ENCODE measurements at places on chromosomes 7 and 10. TPM values are rescaled to one million over a fixed set of nuclear protein-coding genes. Genes with fewer than 3 reads are reported as not detected.

DNA sequence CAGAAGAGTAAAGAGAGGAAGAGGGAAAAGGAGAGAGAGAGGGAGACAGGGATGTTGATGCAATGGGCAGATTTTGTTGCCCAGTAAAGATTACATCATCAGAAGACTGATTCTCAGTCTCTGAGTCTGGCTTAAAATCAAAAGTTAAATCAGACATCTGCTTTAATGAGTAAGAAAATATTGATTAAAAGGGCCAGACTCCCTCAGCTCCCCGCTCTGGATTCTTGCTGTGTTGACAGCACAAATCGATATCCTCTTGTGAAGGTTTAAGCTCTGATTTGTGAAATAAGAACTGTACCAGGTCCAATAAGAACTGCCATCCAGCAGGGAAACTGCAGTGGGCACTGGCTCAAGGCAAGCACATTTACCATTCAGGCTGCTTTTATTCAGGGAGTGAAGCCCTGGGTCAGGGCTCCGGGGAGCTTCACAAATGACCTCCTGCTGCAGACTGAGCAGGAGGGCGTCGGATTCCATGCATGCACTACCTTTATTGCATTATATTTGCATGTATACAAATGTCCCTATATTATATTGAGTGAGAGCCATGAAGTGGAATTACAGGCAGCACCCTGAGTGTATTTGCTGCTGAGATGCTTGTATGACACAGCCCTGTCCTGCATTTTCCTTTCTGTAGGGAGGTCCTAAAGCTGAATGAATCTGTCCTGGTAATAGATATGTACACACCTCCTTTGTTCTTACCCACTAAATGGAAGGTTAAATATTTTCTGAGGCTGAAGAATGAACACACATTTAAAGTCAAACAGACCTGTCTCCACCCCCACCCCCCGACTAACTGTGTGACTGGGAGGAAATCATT is 401.5 kb downstream of the REEP3 start:
- no peak overlapping the region for H3K27ac ChIP-seq
- no peaks in the 10 kb centered on the region for H3K27me3 ChIP-seq
- no peak overlapping the region for H3K4me3 ChIP-seq
- H3K4me1 ChIP-seq, result no peaks in the 10 kb centered on the region

GRCh38 chr10:88253128-88253527 is 330.0 kb downstream of the RNLS start:
- H3K36me3 ChIP-seq, result no peaks in the 10 kb centered on the region
- no peaks in the 10 kb centered on the region for H3K4me1 ChIP-seq
- no peaks in the 10 kb centered on the region for H3K27me3 ChIP-seq
- H3K27ac ChIP-seq, result no peak overlapping the region

GRCh38 chr7:132380059-132380458 is 196.2 kb downstream of the PLXNA4 start:
- H3K4me1 ChIP-seq, result no peaks in the 10 kb centered on the region
- no peak for DNase-seq
- no peaks in the 10 kb centered on the region for H3K27me3 ChIP-seq
- H3K4me3 ChIP-seq, result no peak overlapping the region
- no peak overlapping the region for H3K27ac ChIP-seq

DNA sequence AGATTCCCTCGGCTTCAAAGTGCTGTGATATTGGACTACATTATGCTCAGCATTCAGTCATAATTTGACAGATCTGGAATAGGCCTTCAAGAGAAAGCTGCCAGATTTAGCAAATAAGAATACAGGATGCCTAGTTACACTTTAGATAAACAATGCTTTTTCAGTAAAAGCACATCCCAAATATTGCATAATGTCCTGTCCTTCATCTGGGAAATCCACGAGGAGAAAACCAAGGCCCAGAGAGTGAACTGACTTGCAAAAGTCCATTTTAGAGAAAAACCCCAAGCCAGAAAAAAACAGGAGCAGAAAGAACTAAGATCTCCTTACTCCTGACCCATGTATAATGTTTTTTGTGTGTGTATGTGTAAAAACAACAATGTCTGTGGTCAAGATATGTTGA is 12.0 kb upstream of the BLNK start:
- no peaks in the 10 kb centered on the region for H3K36me3 ChIP-seq
- no peak for DNase-seq
- H3K4me3 ChIP-seq, result no peak overlapping the region
- peaks cover 11% of the 10 kb centered on the region for H3K4me1 ChIP-seq

GRCh38 chr10:13376746-13377145 is 28.7 kb upstream of the SEPHS1 start:
- DNase-seq, result no peak
- H3K27me3 ChIP-seq, result no peaks in the 10 kb centered on the region
- no peak overlapping the region for H3K27ac ChIP-seq
- no peaks in the 10 kb centered on the region for H3K36me3 ChIP-seq
- H3K4me3 ChIP-seq, result no peak overlapping the region

DNA sequence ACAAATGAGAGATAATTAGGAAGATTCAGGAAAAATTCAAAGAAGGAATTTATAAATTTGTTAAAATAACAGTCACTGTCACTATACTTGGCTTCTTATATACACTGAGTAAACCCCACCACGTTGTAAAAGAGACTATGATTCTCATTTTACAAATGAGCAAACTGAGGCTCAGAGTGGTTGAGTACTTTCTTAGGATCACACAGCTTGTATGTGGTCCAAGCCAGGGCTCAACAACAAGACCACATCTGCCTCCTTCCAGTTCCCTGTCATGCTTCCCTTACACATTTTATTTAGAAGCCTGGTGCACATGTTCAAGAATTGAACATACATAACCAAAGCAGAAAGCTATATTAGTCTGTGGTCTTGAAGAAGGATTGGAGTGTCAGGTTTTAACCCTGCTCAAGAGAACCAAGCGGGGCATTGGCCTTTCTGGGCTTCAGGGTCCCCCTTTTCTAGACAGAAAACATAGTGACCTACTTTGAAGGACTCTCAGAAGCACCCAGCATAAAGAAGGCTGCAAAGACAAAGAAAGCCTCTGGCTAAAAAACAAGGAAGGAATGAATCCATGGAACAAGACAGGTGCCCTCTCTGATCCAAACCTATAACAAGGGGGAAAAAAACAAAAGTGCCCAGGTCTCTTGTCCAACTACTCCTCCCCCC is 846 bp downstream of the MRLN start:
- no peaks in the 10 kb centered on the region for H3K4me1 ChIP-seq
- no peak overlapping the region for H3K27ac ChIP-seq
- H3K27me3 ChIP-seq, result no peaks in the 10 kb centered on the region
- no peak for DNase-seq

GRCh38 chr10:57864765-57865680 is 402.7 kb downstream of the IPMK start:
- no peaks in the 10 kb centered on the region for H3K36me3 ChIP-seq
- no peaks in the 10 kb centered on the region for H3K27me3 ChIP-seq
- no peaks in the 10 kb centered on the region for H3K4me1 ChIP-seq
- H3K4me3 ChIP-seq, result no peak overlapping the region
- no peak for DNase-seq
- H3K27ac ChIP-seq, result no peak overlapping the region

DNA sequence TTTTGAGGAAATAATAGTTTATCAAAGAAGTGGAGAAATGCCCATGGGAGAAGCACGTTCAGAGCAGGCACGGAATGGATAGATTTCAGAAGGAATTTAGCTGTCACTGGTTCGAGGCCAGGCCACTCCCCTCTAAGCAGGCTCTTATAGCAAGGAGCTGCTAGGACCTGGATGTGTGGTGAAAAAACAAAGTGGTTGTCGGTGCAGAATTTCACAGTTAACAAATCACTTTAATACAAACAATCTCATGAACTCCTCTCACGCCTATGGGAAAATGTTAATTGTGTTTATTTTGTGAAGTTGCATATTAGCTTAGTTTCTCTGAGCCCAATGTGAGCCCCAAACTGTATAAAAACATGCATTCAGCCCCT is 176.3 kb downstream of the PKD1L1 start:
- H3K36me3 ChIP-seq, result no peaks in the 10 kb centered on the region
- H3K27me3 ChIP-seq, result no peaks in the 10 kb centered on the region
- DNase-seq, result no peak
- no peak overlapping the region for H3K27ac ChIP-seq
- no peak overlapping the region for H3K4me3 ChIP-seq

DNA sequence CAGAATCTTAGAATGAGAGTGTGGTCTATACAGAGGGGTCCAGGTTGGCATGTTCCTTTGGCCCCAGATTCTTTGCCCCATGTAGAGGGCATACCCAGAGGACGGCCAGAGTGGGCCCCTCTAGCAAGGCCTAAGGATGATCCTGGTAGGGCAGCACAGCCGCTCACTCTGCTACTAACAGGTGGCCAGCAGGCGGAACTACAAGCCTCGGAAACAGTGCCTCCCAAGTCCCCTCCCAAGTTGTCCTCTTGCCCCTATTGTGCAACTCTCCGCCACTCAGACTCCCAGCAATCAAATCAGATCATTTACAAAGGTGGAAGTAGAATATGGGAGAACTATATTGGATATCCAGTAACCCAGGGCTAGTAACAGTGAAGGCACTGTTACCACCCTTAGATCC is 107.4 kb downstream of the STRA8 start:
- no peak overlapping the region for H3K27ac ChIP-seq
- no peaks in the 10 kb centered on the region for H3K27me3 ChIP-seq
- H3K4me3 ChIP-seq, result no peak overlapping the region
- H3K36me3 ChIP-seq, result no peaks in the 10 kb centered on the region

GRCh38 chr10:110859206-110859972 is 12.3 kb upstream of the PDCD4 start:
- peak overlapping the region; percentile 5 for H3K4me3 ChIP-seq
- no peak for DNase-seq
- peaks cover 90% of the 10 kb centered on the region for H3K4me1 ChIP-seq
- H3K27me3 ChIP-seq, result no peaks in the 10 kb centered on the region
- H3K36me3 ChIP-seq, result no peaks in the 10 kb centered on the region

- no peak overlapping the region for H3K4me3 ChIP-seq
- H3K27ac ChIP-seq, result no peak overlapping the region
- no peaks in the 10 kb centered on the region for H3K4me1 ChIP-seq
- no peak for DNase-seq
- no peaks in the 10 kb centered on the region for H3K36me3 ChIP-seq
Measured at GRCh38 chr7:132279718-132280117, 296.6 kb downstream of the PLXNA4 start.

- no peaks in the 10 kb centered on the region for H3K27me3 ChIP-seq
- H3K36me3 ChIP-seq, result peaks cover 5% of the 10 kb centered on the region
- DNase-seq, result no peak
- no peak overlapping the region for H3K4me3 ChIP-seq
- H3K4me1 ChIP-seq, result peaks cover 33% of the 10 kb centered on the region
Measured at GRCh38 chr7:66930341-66930740, 9.3 kb downstream of the TMEM248 start.

DNA sequence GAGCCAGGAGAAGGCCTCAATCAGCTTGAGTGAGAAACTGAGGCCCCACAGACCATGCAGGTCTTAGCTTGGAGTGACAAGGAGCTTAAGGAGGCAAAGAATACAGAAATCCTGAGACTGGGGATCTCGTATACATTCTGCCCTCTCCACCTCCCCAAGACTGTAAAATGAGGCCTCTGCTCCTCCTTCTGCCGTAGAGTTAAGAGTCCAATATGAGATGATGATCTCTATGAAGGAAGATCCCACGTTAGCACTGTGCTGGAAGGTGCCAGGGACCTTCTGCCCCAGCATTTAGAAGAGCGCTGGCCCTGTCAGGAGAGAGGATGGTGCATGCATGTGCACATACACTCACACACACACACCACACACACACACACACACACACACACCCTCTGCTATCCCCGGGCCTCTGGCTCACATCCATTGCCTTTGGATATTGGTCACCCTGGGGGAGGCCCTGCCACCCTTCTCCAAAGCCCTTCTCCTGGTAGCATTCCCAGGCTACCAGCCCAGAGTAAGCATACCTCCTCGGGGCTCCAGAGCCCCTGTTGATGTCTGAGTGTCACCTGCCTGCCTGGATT is 15.0 kb downstream of the ZCCHC24 start:
- H3K4me1 ChIP-seq, result no peaks in the 10 kb centered on the region
- H3K4me3 ChIP-seq, result no peak overlapping the region
- H3K27ac ChIP-seq, result no peak overlapping the region
- no peak for DNase-seq
- H3K36me3 ChIP-seq, result no peaks in the 10 kb centered on the region
- no peaks in the 10 kb centered on the region for H3K27me3 ChIP-seq

DNA sequence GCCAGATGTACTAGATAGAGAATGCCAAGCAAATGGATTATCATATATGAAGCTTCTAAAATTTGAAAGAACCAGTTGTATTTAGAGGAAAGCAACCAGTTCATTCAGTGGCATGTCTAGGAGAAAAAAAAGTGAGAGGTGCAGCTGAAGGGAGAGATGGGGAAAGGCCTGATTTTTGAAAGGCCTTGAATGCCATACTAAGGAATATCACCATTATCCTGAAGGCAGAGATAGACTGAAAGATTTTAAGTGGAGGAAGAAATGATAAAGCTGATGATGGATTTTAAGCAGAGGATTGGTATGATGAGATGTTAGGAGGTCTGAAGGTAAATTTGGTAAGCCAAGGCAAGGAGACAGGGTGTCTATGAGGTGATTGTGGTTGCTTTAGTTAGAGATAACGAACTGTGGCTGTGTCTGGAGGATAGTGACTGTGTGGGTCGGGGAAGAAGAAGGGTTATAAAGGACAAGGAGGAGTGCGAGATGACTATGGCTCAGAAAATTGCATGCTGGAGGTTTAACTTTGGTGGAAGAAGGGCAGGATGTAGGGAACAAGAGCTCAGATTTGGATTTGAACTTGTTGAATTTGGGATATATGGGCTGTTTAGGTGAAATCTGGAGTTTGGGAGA is 330.8 kb downstream of the EXOC4 start:
- no peaks in the 10 kb centered on the region for H3K36me3 ChIP-seq
- H3K4me3 ChIP-seq, result no peak overlapping the region
- no peaks in the 10 kb centered on the region for H3K4me1 ChIP-seq
- no peak overlapping the region for H3K27ac ChIP-seq
- H3K27me3 ChIP-seq, result no peaks in the 10 kb centered on the region

GRCh38 chr10:76329891-76330575 is 898.6 kb downstream of the LRMDA start:
- no peaks in the 10 kb centered on the region for H3K4me1 ChIP-seq
- H3K27me3 ChIP-seq, result no peaks in the 10 kb centered on the region
- no peak for DNase-seq

GRCh38 chr10:93826355-93826754 is 67.4 kb upstream of the SLC35G1 start:
- H3K4me1 ChIP-seq, result no peaks in the 10 kb centered on the region
- H3K4me3 ChIP-seq, result no peak overlapping the region
- H3K27me3 ChIP-seq, result no peaks in the 10 kb centered on the region
- H3K36me3 ChIP-seq, result no peaks in the 10 kb centered on the region

GRCh38 chr10:19935176-19935575 is 118.9 kb downstream of the PLXDC2 start:
- no peak overlapping the region for H3K4me3 ChIP-seq
- H3K27ac ChIP-seq, result no peak overlapping the region
- no peaks in the 10 kb centered on the region for H3K36me3 ChIP-seq
- H3K27me3 ChIP-seq, result no peaks in the 10 kb centered on the region

Gene ZKSCAN1
- total RNA-seq, result 48.4 TPM

Gene GHRHR
- total RNA-seq, result not detected

Gene LDB3
- 0.07 TPM for total RNA-seq

Gene SLC16A9
- 0.27 TPM for total RNA-seq

Gene SPDYE8
- total RNA-seq, result not detected

Gene UCN3
- total RNA-seq, result not detected

Gene COBL
- not detected for total RNA-seq

Gene CFAP43
- total RNA-seq, result 0.07 TPM

Gene RAB11FIP2
- total RNA-seq, result 10.1 TPM

Gene LIPN
- not detected for total RNA-seq
